ENCODE measurements at places on chromosomes 12 and 14.

DNA sequence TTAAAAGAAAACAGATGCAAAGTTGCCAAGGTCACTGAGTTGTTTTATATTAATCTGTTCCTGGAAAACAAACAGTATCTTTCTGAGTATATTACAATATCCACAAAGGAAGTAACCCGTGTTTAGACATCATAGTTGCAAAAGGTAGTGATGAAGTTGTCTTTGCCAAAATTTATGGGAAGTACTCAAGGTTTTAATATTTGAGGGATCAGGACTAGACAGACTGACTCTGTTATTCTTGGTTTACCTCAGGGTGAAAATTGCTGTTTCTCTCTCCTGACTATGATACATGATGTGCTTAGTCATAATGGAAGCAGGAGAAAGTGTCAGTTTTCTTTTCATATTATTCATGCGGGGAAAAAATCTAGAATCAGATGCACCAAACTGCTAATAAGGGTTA, 28.3 kb downstream of the TMEM233 start:
- no peak for DNase-seq
- no peaks in the 10 kb centered on the region for H3K36me3 ChIP-seq
- H3K27ac ChIP-seq: no peak overlapping the region
- H3K27me3 ChIP-seq: no peaks in the 10 kb centered on the region

DNA sequence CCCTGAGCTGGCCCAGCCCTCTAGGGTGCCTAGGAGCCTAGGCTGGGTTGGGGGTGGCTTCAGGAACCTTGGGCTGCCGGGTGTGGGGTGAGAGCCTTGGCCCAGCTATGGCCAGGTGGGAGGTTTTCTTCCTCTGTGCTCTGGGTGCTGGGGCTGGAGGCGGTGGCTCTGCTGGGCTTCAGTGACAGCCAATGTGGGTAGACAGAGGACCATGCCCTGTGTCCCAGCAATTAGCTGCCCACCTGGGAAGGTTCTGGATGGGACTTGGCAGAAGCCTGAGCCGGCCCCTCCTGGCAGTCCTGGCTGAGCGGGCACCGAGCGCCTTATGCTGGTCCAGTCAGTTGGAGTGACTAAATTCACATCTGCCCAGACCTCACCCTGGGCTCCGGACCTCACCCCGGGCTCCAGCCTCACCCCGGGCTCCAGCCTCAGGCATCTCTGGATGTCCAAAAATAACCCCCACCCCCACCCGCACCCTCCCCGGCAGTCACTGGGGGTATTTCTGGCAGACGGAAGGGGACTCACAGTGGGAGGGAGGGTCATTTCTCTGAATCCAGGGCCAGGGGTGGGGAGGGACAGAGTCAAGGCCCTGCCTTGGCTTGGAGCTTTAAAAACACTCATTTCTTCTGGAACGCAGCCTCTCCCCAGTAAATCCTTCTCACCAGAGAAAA, 46.9 kb downstream of the CYP46A1 start:
- H3K36me3 ChIP-seq: no peaks in the 10 kb centered on the region
- peak overlapping the region; percentile 71 for H3K4me3 ChIP-seq
- H3K27me3 ChIP-seq: peaks cover 8% of the 10 kb centered on the region
- DNase-seq: no peak

- no peaks in the 10 kb centered on the region for H3K36me3 ChIP-seq
- H3K27me3 ChIP-seq: no peaks in the 10 kb centered on the region
- H3K27ac ChIP-seq: no peak overlapping the region
- H3K4me1 ChIP-seq: no peaks in the 10 kb centered on the region
These were observed 9.6 kb downstream of the KCNJ8 start for GRCh38 chr12:21764950-21765349.

- H3K4me1 ChIP-seq: no peaks in the 10 kb centered on the region
- H3K4me3 ChIP-seq: no peak overlapping the region
- H3K27me3 ChIP-seq: no peaks in the 10 kb centered on the region
- no peak overlapping the region for H3K27ac ChIP-seq
- DNase-seq: no peak
- H3K36me3 ChIP-seq: no peaks in the 10 kb centered on the region
These were observed 70.7 kb downstream of the BBS10 start for GRCh38 chr12:76277480-76277879.

- no peak overlapping the region for H3K4me3 ChIP-seq
- DNase-seq: no peak
- no peaks in the 10 kb centered on the region for H3K36me3 ChIP-seq
These were observed 175.8 kb upstream of the ATP2B1 start for GRCh38 chr12:89884416-89884898.

- no peak overlapping the region for H3K4me3 ChIP-seq
- H3K27me3 ChIP-seq: no peaks in the 10 kb centered on the region
- no peak overlapping the region for H3K27ac ChIP-seq
- no peak for DNase-seq
- H3K4me1 ChIP-seq: peaks cover 11% of the 10 kb centered on the region
- no peaks in the 10 kb centered on the region for H3K36me3 ChIP-seq
These were observed 16.5 kb downstream of the MYO1A start for GRCh38 chr12:57033431-57033830.

GRCh38 chr12:56315249-56315621, 553 bp downstream of the CNPY2 start:
- peak overlapping the region; percentile 83 for H3K4me3 ChIP-seq
- peaks cover 24% of the 10 kb centered on the region for H3K4me1 ChIP-seq
- peaks cover 19% of the 10 kb centered on the region for H3K36me3 ChIP-seq
- no peaks in the 10 kb centered on the region for H3K27me3 ChIP-seq
- DNase-seq: no peak

DNA sequence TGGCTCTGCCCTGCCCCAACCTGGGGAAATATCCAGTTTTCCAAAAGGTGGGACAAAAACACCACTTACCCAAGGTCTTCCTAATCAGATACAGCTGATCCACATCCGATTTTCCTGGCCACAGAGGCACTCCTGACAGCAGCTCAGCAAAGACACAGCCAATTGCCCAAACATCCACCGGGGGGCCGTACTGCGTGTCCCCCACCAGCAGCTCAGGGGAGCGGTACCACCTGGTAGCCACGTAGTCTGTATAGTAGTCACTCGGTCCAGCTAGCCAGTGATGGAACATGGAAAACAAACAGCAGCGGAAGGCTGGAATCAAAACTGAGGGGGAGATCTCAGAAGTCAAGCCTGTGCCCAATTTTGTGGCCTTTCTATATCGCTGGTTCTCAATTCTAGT, 28.8 kb downstream of the DMAC2L start:
- H3K4me1 ChIP-seq: peaks cover 14% of the 10 kb centered on the region
- H3K27me3 ChIP-seq: no peaks in the 10 kb centered on the region
- no peak for DNase-seq
- H3K27ac ChIP-seq: no peak overlapping the region

DNA sequence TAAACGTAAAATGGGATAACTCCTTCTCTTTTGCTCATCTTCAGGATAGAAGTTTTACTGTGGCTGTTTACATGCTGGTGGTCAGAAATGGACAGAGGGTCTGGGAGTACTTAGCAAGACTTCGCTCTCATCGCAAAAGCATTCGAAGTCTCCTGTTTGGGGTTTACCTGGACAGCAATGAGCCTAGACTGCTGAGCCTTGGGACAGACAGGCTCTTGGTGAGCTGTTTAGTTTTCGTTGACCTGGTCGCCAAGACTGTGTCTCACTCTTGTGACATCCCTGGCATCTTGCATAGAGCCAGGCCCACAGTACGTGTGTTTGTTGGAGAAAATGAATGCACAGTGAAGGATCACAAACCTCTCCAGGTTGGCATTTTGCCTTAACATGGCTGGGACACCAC, 42.1 kb downstream of the CFAP251 start:
- DNase-seq: no peak
- H3K4me1 ChIP-seq: peaks cover 16% of the 10 kb centered on the region
- no peak overlapping the region for H3K27ac ChIP-seq

DNA sequence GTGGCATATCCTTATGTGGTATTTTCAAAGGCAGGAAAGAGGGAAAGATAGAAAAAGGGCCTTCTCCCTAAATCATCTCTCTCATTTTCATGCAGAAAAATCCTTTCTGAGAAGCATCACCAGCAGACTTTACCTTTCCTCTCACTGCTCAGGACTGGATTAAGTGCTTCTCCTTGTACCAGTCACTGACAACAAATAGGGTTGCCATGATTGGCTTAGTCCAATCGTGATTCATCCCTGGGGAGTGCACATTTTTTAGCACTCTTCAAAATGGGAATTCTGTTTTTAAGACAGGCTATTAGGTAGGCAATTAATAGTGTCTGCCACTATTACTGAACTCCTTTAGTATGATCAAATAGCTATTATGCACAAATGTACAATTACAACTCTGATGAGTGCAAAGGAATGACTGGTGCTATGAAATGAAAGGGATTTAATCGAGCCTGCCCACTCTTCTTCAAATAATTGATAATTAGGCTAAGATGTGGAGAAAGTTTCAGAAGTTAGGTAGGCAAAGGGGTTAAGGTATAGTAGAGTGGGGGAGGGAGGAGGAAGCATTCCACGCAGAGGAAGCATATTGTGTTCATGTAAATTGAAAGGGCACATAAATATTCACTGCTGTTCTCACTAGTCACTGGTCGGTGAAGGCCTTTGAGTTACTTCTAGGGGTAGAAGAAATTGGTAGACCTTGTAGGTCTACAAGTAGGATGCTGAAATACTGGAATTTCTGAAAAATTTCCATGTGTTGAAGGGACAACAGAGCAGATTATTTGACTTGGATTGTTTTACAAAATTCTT, 84.0 kb downstream of the MSRB3 start:
- H3K27me3 ChIP-seq: no peaks in the 10 kb centered on the region
- no peaks in the 10 kb centered on the region for H3K36me3 ChIP-seq
- no peaks in the 10 kb centered on the region for H3K4me1 ChIP-seq
- no peak overlapping the region for H3K27ac ChIP-seq
